ENCODE measurements at places on chromosomes 4 and X.

DNA sequence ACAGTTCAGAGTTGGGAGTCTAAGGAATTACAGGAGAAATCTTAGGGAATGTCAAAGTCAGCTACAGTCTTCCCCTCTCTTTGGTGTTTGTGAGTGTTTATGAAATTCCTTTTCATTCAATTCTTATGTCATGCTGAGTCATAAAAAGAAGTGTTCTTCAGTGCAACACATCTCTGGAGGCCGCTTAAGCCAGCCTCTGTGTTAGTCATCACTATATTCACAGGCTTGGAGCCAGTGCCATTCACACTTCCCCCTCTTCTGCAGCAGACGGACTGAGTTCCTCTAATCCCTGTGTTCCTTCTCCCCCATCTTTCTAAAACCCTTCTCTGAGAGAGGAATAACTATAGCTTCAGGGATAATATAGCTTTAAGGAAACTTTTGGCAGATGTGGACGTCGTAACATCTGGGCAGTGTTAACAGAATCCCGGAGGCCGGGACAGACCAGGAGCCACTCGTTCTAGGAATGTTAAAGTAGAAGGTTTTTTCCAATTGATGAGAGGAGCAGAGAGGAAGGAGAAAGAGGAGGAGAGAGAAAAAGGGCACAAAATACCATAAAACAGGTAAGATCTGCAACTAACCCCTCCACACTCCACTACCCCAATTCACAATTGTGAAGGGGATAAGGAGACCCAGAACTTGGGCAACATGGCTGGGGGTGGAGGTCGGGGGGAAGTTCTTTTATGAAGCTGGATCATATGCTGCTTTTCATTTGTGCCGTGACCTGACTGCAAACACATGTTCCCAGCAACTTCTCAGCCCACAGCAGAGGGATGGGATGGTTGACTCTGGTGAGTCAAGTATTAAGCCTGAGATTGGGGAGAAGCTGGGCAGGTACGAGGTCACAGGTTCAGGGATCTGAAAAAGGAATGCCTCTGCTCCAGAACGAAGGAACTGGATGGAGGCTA lies at the start of gene SRPX2:
Gene SRPX2 (plus strand): TSS at position 244 of the 905 bp plus-strand sequence. CDS start 2,124 bp downstream, outside the sequence.
- DNase-seq: no peak

- no peak for DNase-seq
Measured at GRCh38 chrX:129235903-129236302, 287.4 kb downstream of the SMARCA1 start.

GRCh38 chr4:158799856-158800255 lies 31.0 kb downstream of the FNIP2 start:
- no peak for DNase-seq

- DNase-seq: no peak
Measured at GRCh38 chr4:102501447-102501696, 213 bp downstream of the NFKB1 start.

GRCh38 chr4:19987746-19988145 lies 264.0 kb upstream of the SLIT2 start:
- no peak for DNase-seq

DNA sequence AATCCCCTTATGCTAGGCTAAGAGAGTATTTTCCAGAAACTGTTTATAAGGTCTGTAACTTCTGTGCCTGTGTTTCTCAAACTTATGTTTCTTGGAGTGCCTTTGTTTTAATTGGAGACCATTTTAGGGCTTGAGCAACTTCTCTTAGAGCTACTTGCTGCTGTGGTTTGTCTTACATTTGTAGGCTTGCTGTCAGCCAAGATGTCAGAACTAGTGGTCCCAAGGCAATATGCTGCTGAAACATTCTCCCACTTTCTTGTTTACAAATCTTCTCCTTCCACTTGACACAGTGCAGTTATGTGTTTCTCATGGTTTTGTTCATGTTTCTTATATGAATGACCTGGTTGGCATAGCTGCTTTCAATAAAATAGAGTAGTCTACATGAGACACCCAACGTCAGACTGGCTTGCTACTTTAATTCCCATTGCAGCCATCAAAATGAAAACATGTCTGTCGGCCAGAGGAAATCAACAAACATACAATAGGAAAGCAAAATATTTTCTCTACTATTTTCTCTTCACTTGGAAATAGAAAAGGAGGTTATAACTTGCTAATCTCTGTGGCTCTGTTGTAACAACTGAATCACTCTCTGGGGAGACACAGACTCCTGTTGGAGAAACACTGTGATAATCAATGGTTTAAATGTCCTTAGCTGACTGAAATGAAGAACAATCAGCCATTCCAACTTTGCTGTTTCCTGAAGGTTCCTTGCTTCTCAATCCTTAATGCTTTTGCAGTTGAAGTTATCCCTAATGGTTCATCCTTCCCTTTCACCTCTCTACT lies 426.4 kb downstream of the PDGFC start:
- DNase-seq: no peak
